ENCODE measurements at places on chromosomes 11 and 22.
A peak's percentile ranks its signal among the peaks of the same experiment; 100 is the strongest.

GRCh38 chr11:58745705-58746364 lies 14.1 kb upstream of the GLYAT start:
- DNase-seq: no peak

GRCh38 chr11:45158891-45159605 lies 12.6 kb downstream of the PRDM11 start:
- no peak for DNase-seq

DNA sequence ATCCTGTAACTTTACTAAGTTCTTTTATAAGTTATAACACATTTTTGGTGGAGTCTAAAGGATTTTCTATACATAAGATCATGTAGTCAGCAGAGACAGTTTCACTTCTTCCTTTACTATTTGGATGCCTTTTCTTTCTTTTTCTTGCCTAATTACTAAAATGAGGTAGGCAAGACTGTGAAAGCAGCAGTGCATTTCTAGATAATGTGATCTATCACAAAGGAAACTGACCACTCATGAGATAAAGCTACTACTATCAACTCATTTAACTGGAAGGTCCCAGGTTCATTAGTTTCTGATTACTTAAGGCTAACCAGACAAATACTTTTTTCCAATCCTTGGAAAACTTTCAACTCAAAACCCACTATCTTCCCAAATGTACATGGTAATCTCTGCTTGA lies 196.2 kb upstream of the E2F8 start:
- no peak for DNase-seq

GRCh38 chr22:17472932-17473331 lies 90.4 kb upstream of the SLC25A18 start:
- peak; percentile 21 for DNase-seq

DNA sequence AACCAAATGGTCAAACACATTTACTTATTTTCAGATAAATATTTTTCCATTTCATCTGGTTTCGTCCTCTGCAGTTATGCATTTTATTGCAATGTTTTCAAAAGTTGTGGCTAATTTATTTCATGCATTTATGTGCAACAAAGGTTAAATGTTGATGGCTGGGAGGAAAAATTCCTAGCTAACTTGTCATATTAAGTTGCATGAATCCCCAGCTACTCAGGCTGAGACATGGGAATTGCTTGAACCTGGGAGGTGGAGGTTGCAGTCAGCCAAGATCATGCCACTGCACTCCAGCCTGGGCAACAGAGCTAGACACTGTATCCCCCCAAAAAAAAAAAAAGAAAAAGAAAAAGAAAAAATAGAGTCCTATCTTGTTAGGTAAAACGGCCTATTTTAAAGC lies 1862.4 kb upstream of the RAG2 start:
- DNase-seq: no peak

Measured in femur (tissue), 1 donor.